IMR-90 (cell line): ENCODE measurements at places on chromosomes 2 and 18. TPM values are rescaled to one million over a fixed set of nuclear protein-coding genes. Genes with fewer than 3 reads are reported as not detected.

MLPH gene
- 13.8 and 13.9 TPM in 2 replicates for total RNA-seq

DNA sequence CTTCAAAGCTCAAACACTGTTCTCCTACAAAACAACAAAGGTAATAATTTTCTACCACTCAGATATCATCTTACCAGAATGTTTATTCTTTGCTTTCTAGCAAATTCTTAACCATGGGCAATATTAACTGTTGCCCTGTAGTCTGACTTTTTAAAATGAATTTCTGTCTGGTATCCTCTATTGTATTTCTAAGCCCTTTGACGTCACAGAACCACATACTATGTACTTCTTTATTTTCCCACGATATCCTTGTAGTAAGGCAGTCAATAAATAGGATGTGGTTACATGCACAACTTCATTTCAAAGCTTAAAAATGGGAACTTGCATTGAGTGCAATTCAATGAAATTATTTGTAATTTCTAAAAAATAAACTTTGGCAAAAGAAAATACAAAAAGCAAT lies 58.7 kb downstream of the THADA start:
- H3K4me1 ChIP-seq = peaks cover 7% of the 10 kb centered on the region
- no peaks in the 10 kb centered on the region for H3K27me3 ChIP-seq
- no peak overlapping the region for H3K4me3 ChIP-seq
- no peak overlapping the region for H3K27ac ChIP-seq

DNA sequence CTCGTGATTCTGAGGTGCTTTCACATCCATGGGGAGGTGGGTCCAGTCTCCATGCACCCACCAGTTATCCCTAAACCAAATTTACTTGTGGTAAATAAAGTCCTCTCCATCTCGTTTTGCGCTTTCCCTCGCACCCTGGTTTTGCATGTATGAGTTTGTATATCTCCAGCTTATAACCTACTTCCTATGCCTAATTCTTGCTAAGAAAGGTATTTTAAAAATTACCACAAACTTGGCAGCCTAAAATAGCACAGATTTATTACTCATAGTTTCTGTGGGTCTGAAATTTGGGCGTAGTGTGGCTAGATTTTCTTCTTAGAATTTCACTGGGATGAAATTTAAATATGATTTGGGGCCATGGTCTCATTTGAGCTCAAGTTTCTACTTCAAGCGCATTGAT lies 511.5 kb downstream of the NYAP2 start:
- H3K27me3 ChIP-seq = no peaks in the 10 kb centered on the region
- H3K4me3 ChIP-seq = no peak overlapping the region
- H3K36me3 ChIP-seq = no peaks in the 10 kb centered on the region
- DNase-seq = no peak
- no peaks in the 10 kb centered on the region for H3K4me1 ChIP-seq

- H3K4me1 ChIP-seq = no peaks in the 10 kb centered on the region
- H3K27me3 ChIP-seq = no peaks in the 10 kb centered on the region
- no peak overlapping the region for H3K4me3 ChIP-seq
- no peaks in the 10 kb centered on the region for H3K36me3 ChIP-seq
- no peak overlapping the region for H3K27ac ChIP-seq
These were observed 15.1 kb upstream of the SUCLG1 start for GRCh38 chr2:84474176-84474575.

DNA sequence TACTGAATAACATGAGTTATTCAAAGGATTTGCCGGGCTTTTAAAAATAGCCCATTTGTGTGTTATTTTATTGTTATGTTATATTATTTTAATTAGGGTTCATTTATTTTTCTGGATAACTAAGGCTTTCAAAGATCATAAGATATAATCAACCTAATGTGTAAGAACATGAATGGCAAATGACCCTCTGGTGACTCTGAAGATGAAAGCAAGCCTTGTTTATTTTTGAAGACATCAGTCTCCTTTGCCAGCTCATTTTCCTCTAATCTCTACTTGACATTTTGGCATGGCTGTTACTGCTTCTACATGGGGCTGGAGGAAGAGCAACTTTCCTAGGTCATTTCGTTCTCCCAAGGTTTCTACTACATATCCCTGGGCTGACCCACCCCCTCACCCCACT lies 10.6 kb downstream of the FAP start:
- H3K27ac ChIP-seq = peak overlapping the region; percentile 93
- H3K36me3 ChIP-seq = peaks cover 15% of the 10 kb centered on the region
- peaks cover 11% of the 10 kb centered on the region for H3K4me1 ChIP-seq
- no peak for DNase-seq
- no peak overlapping the region for H3K4me3 ChIP-seq

- H3K27me3 ChIP-seq = no peaks in the 10 kb centered on the region
- no peak overlapping the region for H3K27ac ChIP-seq
- H3K36me3 ChIP-seq = peaks cover 10% of the 10 kb centered on the region
- H3K4me1 ChIP-seq = no peaks in the 10 kb centered on the region; the same call in 1 of the 2 replicates
- DNase-seq = no peak
- no peak overlapping the region for H3K4me3 ChIP-seq
These were observed 49.1 kb downstream of the ZEB2 start for GRCh38 chr2:144470816-144471215.

REG1B gene
- total RNA-seq = not detected in 2 replicates

DNA sequence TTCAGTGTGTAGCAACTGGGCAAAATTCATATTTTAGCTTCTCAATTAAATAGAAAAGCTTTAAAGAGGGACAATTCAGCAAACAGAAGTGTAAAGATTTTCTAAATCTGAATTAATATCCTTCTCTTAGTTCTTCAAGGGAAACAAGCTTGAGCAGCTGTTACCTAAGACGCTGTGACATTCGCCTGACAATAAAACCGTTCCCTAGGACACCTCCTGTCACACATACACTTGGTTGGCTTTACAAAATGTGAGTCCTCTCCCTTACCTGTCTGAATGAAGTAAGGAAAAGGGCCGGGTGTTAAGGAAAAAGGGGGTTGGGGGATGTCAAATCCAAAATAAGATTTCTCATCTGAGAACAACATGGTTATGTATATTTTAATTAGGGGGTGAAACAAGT lies 2.1 kb downstream of the SERTAD2 start:
- DNase-seq = no peak
- H3K27me3 ChIP-seq = no peaks in the 10 kb centered on the region
- no peaks in the 10 kb centered on the region for H3K36me3 ChIP-seq
- no peak overlapping the region for H3K27ac ChIP-seq
- H3K4me3 ChIP-seq = no peak overlapping the region

GRCh38 chr2:24635181-24635580 lies 144.1 kb downstream of the NCOA1 start:
- no peak overlapping the region for H3K27ac ChIP-seq
- no peaks in the 10 kb centered on the region for H3K4me1 ChIP-seq
- DNase-seq = peak; percentile 31
- H3K27me3 ChIP-seq = no peaks in the 10 kb centered on the region
- H3K36me3 ChIP-seq = no peaks in the 10 kb centered on the region

IGFBP5 gene
- total RNA-seq = 392 and 433 TPM in 2 replicates

ASTL gene
- total RNA-seq = not detected in 2 replicates

DNA sequence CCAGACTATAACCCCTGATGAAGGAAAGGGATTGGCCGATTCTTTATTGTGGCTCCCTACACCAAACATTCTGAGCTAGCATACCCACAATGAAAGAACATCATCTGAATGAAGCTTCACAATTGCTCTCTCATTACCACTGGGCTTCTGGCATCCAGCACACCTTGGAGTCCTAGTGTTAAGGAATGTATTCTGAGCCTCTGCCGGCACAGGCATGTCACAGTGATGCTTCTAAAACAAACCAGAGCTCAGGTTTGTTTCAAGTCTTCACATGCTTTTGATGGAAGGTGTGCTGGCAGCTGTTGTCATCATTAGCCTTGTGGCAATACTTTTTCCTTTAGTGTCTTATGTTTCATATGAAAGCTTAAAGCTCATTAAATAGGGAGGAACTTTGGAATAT lies 76.3 kb upstream of the RBBP8 start:
- DNase-seq = no peak
- no peaks in the 10 kb centered on the region for H3K4me1 ChIP-seq
- peaks cover 3% of the 10 kb centered on the region; the same call in 1 of the 2 replicates for H3K27me3 ChIP-seq
- H3K27ac ChIP-seq = no peak overlapping the region
- no peak overlapping the region for H3K4me3 ChIP-seq

DNA sequence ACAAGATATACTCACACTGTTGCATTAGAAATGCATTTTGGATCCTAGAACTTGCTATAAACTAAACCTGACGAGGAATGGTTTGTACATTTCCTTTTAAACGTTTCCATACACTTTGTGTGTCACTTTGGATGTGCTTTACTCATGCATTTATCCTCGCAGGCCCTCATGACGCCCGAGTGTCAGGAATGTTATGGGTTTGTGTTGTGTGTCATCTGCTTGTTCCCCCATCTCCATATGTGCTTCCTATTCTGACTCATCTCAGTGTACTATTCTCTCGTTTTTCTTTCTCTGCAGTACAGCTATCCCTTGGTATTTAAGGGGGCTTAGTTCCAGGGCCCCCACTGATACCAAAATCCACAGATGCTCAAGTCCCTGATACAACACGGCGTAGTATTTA lies 121.5 kb upstream of the RASGRP3 start:
- peaks cover 45% of the 10 kb centered on the region for H3K36me3 ChIP-seq
- no peaks in the 10 kb centered on the region for H3K27me3 ChIP-seq
- DNase-seq = peak; percentile 90
- H3K4me3 ChIP-seq = no peak overlapping the region
- no peaks in the 10 kb centered on the region for H3K4me1 ChIP-seq

DNA sequence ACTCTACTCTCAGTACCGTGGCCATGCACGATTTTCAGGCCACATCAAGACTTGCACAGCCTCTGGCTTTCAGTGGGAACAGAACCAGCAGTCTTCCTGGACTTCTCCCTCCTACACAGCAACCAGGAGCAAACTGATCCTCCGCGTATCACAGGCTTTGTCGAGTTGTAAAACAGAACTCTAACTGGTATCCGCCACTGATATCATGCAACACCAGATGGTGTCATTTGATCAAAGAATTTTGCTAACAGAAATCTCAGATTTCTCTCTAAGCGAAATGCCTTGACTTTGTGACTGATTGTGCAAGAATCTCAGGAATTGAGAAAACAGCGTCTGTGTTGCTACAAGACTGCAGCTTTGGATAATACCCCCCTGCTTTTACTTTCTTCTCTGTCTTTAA lies 85.7 kb downstream of the COPS8 start:
- H3K27ac ChIP-seq = peak overlapping the region; percentile 97
- DNase-seq = peak; percentile 97
- peak overlapping the region; percentile 21; the same call in 1 of the 2 replicates for H3K4me3 ChIP-seq
- no peaks in the 10 kb centered on the region for H3K27me3 ChIP-seq

CBLN2 gene
- not detected in 2 replicates for total RNA-seq

DNA sequence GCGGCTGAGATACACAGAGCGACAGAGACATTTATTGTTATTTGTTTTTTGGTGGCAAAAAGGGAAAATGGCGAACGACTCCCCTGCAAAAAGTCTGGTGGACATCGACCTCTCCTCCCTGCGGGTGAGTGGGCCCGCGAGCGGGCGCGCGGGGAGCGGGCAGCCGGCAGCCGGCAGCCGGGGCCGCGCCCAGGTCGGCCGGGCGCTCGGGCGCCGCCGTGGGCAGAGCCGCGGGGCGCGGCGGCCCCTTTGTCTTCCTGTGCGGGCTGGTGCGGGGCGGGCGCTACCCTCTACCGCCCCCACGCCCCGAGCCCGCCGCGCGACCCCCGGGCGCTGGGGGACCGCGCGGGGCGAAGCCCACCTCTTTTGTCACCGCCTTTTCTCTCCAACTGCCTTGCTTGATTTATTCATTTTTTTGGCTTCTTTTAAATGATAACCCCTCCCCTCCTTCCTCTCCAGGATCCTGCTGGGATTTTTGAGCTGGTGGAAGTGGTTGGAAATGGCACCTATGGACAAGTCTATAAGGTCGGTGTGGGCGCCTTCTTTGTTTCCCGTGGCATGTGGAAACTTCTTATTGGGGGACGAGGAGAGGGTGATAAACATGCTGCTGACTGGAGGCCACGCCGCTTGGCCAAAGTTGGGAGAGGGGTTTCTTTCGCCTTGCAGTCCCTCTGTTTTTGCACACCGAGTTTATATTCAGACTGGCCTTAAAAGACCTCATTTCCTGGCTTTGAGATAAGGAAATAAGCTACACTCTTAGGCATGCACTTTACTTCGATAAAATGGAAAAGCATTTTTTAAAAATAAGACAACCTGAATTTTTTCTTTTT lies 722 bp downstream of the MAP4K4 start:
- peaks cover 8% of the 10 kb centered on the region for H3K4me1 ChIP-seq
- H3K27ac ChIP-seq = peak overlapping the region; percentile 89
- peak overlapping the region; percentile 86 for H3K4me3 ChIP-seq
- DNase-seq = no peak

TMEM178A gene
- 0.18 and 0.28 TPM in 2 replicates for total RNA-seq

- no peaks in the 10 kb centered on the region for H3K36me3 ChIP-seq
- no peak overlapping the region for H3K4me3 ChIP-seq
- peak; percentile 80 for DNase-seq
- no peak overlapping the region for H3K27ac ChIP-seq
- H3K4me1 ChIP-seq = peaks cover 5% of the 10 kb centered on the region
- H3K27me3 ChIP-seq = no peaks in the 10 kb centered on the region
These were observed 56.1 kb downstream of the LHCGR start for GRCh38 chr2:48699348-48699930.

GRCh38 chr2:98869870-98870269 lies 66.2 kb downstream of the CRACDL start:
- peaks cover 15% of the 10 kb centered on the region for H3K27me3 ChIP-seq
- no peaks in the 10 kb centered on the region for H3K36me3 ChIP-seq
- DNase-seq = no peak
- no peak overlapping the region for H3K4me3 ChIP-seq

REG3A gene
- not detected in 2 replicates for total RNA-seq

REEP1 gene
- under 0.01 TPM in 2 replicates for total RNA-seq

FBXO36 gene
- 2.2 TPM in 2 replicates for total RNA-seq

ADD2 gene
- total RNA-seq = not detected in 2 replicates

GRCh38 chr18:14959550-14959949 lies 211.6 kb downstream of the ANKRD30B start:
- no peaks in the 10 kb centered on the region for H3K36me3 ChIP-seq
- DNase-seq = no peak
- H3K27me3 ChIP-seq = no peaks in the 10 kb centered on the region
- H3K27ac ChIP-seq = no peak overlapping the region

DNA sequence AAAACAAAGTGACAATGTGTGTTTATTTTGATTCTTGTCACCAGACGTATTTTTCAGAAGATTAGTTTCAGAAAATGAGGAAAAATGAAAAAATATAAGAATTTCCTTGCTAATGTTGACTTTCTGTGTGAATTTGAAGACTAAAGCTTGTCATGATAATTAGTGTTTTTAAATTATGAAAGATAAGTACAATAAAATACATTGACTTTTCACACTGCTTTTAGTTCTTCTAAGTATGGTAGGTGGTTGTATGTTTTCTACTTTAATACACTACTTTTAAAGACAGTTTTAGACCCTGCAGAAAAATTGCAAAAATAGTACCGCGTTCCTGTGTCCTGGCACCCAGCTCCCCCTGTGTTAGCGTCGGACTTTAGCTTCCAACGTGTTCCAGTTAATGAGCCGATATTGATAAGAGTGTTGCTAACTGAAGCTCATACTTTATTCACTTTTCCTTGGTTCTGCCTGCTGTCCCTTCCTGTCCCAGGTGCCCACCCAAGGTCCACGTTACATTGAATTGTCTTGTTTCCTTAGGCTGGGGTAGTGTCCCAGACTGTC lies 695 bp downstream of the RBFA start:
- peak overlapping the region; percentile 66 for H3K4me3 ChIP-seq
- peaks cover 8% of the 10 kb centered on the region for H3K36me3 ChIP-seq
- no peak for DNase-seq
- peak overlapping the region; percentile 74 for H3K27ac ChIP-seq
- no peaks in the 10 kb centered on the region for H3K27me3 ChIP-seq
- H3K4me1 ChIP-seq = peaks cover 3% of the 10 kb centered on the region; the same call in 1 of the 2 replicates

LIMS1 gene
- 125 and 131 TPM in 2 replicates for total RNA-seq
